ENCODE measurements at places on chromosomes 4 and X. TPM values are rescaled to one million over a fixed set of nuclear protein-coding genes. Genes with fewer than 3 reads are reported as not detected.

The EDA2R gene
- 0.38 TPM for total RNA-seq

- no peak for DNase-seq
Observed at GRCh38 chr4:76611616-76612207, 176.7 kb downstream of the SHROOM3 start.

- DNase-seq = no peak
Observed at GRCh38 chr4:78149751-78150542, 92.8 kb downstream of the FRAS1 start.

GRCh38 chr4:180528003-180528402 lies 1715.2 kb upstream of the TENM3 start:
- no peak for DNase-seq

GRCh38 chr4:6441202-6441582 lies 31.2 kb downstream of the PPP2R2C start:
- no peak for DNase-seq

- no peak for DNase-seq
Observed at GRCh38 chrX:134999469-134999868, 8.7 kb downstream of the SMIM10 start.

All from SJCRH30 (cell line).